Nephron progenitor cell (in vitro differentiated cells): ENCODE measurements at places on chromosomes 16 and 17.

GRCh38 chr17:27919079-27919478, 25.9 kb upstream of the LYRM9 start:
- no peak overlapping the region for H3K27ac ChIP-seq
- DNase-seq = no peak
- no peak overlapping the region for H3K4me3 ChIP-seq
- H3K4me1 ChIP-seq = no peaks in the 10 kb centered on the region
- H3K27me3 ChIP-seq = peaks cover 50% of the 10 kb centered on the region
- H3K36me3 ChIP-seq = no peaks in the 10 kb centered on the region

GRCh38 chr16:88423448-88423850, 29.6 kb upstream of the ZFPM1 start:
- no peak for DNase-seq
- no peak overlapping the region for H3K4me3 ChIP-seq
- peaks cover 15% of the 10 kb centered on the region for H3K4me1 ChIP-seq

DNA sequence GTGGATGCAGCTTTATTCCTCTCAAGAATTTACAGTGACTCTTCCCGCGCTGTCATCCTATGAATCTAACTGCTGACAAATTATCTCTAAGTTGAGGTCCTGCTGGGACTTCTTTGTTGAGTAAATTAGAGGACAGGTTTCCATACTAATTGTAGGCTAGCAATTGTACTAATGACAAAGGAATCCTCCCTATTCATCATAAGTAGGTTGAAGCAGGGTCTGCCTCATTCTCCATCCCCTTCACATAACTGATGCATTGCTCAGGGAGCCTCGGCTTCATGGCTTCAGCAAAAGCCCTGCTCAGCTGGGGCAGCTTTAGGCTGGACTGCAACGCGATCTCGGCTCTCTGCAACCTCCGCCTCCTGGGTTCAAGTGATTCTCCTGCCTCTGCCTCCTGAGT, 83.1 kb upstream of the IRX6 start:
- no peaks in the 10 kb centered on the region for H3K36me3 ChIP-seq
- DNase-seq = no peak
- peaks cover 75% of the 10 kb centered on the region for H3K27me3 ChIP-seq
- peaks cover 6% of the 10 kb centered on the region for H3K4me1 ChIP-seq
- no peak overlapping the region for H3K4me3 ChIP-seq
- no peak overlapping the region for H3K27ac ChIP-seq

DNA sequence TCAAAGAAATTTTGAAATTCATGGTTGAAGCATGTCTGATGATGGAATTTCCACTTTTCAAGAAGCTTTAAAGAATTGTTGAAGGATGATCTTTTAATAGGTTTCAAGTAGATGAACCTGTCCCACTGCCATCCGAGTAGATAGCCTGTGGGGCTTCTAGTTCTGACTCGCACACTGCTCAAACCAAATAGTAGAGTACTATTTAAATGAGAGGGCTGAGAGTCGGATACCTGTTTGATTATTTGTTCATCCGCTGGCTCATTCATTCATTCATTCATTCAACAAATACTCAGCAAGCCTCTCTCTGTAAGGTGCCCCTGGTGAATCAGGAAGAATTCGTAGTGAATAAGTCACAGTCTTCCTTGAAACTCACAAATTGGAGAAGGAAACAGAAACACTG, 108.2 kb upstream of the IRX5 start:
- H3K27me3 ChIP-seq = peaks cover 9% of the 10 kb centered on the region
- no peak overlapping the region for H3K4me3 ChIP-seq
- DNase-seq = no peak
- no peaks in the 10 kb centered on the region for H3K36me3 ChIP-seq

- H3K4me3 ChIP-seq = no peak overlapping the region
- H3K4me1 ChIP-seq = peaks cover 31% of the 10 kb centered on the region
- no peak overlapping the region for H3K27ac ChIP-seq
- DNase-seq = no peak
These were observed 37.5 kb downstream of the CREBBP start for GRCh38 chr16:3842994-3843393.

GRCh38 chr16:28859326-28859725, 4.3 kb upstream of the SH2B1 start:
- peaks cover 4% of the 10 kb centered on the region for H3K36me3 ChIP-seq
- DNase-seq = no peak
- H3K4me1 ChIP-seq = peaks cover 10% of the 10 kb centered on the region
- H3K4me3 ChIP-seq = no peak overlapping the region
- peaks cover 4% of the 10 kb centered on the region for H3K27me3 ChIP-seq
- H3K27ac ChIP-seq = peak overlapping the region; percentile 36

DNA sequence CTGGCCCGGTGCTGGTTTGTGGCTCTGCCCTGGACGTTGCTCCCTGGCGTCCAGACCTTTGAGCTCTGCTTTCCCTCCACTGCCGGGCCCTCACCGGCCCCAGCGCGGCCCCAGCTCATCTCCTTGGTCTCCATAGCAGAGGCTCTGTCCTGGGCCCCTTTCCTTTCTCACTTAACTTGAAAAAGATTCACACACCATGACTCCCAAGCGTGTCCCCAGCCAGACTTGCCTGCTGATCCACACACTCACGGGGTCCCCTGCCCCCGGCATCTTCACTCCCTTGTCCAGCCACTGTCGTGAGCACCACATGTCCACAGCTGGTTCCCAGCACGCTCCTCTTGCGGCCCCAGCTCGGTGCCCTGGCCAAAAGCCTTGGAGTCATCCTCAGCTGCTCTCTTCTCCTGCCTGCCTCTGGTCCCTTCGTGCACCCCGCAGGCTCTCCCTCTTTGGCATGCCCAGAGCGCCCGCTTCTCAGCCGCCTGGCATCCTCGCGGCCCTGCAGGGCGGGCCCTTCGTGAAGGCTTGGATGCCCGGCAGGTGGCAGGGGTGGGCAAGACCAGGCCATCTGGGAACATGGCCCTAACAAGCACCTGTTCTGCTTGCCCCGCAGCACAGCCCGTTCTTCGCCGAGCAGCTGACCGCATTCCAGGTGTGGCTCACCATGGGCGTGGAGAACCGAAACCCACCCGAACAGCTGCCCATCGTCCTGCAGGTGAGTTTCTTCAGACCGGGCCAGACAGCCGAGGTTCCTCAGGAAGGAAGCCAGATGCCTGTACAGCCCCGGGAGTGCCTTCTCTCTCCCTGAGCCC, 145.6 kb upstream of the CHMP6 start:
- peaks cover 39% of the 10 kb centered on the region for H3K4me1 ChIP-seq
- H3K36me3 ChIP-seq = peaks cover 40% of the 10 kb centered on the region
- H3K4me3 ChIP-seq = peak overlapping the region; percentile 54
- DNase-seq = no peak
- peaks cover 6% of the 10 kb centered on the region for H3K27me3 ChIP-seq

- H3K27ac ChIP-seq = peak overlapping the region; percentile 75
- H3K36me3 ChIP-seq = peaks cover 53% of the 10 kb centered on the region
- H3K27me3 ChIP-seq = no peaks in the 10 kb centered on the region
These were observed 162.0 kb downstream of the AATF start for GRCh38 chr17:37110746-37111145.

DNA sequence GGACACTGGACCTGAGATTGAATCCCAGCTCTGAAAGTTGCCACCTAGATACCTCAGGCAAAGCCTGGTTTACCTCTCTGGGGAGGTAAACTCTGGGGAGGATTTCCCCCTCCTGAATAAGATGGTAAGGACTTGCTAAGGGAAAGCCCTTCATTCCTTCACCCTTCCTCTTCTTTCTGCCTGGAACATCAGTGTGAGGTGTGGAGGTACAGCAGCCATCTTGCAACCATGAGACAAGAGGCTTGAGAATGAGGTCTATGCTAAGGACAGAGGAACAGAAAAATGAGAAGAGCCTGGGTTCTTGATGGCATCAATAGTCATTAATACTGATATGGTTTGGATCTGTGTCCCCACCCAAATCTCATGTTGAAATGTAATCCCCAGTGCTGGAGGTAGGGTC, 23.7 kb upstream of the ADCY9 start:
- peaks cover 5% of the 10 kb centered on the region for H3K4me1 ChIP-seq
- peaks cover 19% of the 10 kb centered on the region for H3K27me3 ChIP-seq
- no peak overlapping the region for H3K4me3 ChIP-seq
- no peak for DNase-seq
- H3K36me3 ChIP-seq = peaks cover 4% of the 10 kb centered on the region

GRCh38 chr16:11473728-11474127, 113.0 kb downstream of the LITAF start:
- no peak overlapping the region for H3K27ac ChIP-seq
- no peak for DNase-seq
- peaks cover 11% of the 10 kb centered on the region for H3K27me3 ChIP-seq
- H3K36me3 ChIP-seq = no peaks in the 10 kb centered on the region

GRCh38 chr17:67433248-67433924, 56.3 kb downstream of the PITPNC1 start:
- peaks cover 6% of the 10 kb centered on the region for H3K4me1 ChIP-seq
- H3K4me3 ChIP-seq = no peak overlapping the region
- H3K36me3 ChIP-seq = no peaks in the 10 kb centered on the region
- no peak for DNase-seq

- peak; percentile 48 for DNase-seq
- no peak overlapping the region for H3K27ac ChIP-seq
- H3K36me3 ChIP-seq = no peaks in the 10 kb centered on the region
- H3K4me3 ChIP-seq = no peak overlapping the region
These were observed 15.0 kb upstream of the SCIMP start for GRCh38 chr17:5249615-5250014.

DNA sequence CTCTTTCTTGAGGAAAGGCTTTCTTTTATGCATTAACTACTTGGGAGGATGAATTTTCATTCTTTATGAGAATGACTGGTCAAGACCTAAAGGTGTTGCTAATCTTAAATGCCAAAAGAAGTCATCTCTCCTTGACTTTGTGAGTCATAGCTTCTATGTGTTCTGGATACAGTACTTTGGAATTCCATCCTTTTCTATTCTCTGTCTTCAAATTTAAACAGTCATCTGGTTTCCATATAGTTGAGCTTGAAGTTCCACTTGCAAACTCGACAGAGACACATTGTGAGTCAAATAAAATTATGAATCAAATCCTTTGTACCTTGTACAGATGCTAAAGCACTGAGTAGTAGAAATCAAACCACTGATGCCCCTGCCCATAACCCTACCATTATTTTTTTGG, 271.9 kb upstream of the PMFBP1 start:
- H3K4me3 ChIP-seq = no peak overlapping the region
- H3K27me3 ChIP-seq = no peaks in the 10 kb centered on the region
- no peak overlapping the region for H3K27ac ChIP-seq

DNA sequence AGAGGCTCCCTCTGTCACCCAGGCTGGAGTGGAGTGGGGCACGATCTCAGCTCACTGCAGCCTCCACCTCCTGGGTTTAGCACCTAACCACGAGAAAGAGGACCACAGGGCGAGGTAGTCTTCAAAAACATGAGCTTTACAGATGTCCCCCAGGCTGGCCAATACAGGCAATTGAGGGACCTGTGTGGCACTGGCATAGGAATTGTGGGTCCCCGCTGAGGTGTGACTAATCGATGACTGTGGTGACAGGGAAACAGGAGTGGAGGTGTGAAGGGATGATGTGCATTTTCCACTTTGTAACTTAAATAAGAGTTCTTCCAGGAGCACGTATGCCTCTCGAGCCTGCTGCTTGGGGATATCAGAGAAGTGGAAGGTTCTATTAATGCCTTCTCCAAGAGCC, 12.6 kb upstream of the ARHGAP17 start:
- peaks cover 17% of the 10 kb centered on the region for H3K4me1 ChIP-seq
- no peaks in the 10 kb centered on the region for H3K36me3 ChIP-seq
- H3K27ac ChIP-seq = no peak overlapping the region
- DNase-seq = no peak
- peaks cover 22% of the 10 kb centered on the region for H3K27me3 ChIP-seq
- no peak overlapping the region for H3K4me3 ChIP-seq

DNA sequence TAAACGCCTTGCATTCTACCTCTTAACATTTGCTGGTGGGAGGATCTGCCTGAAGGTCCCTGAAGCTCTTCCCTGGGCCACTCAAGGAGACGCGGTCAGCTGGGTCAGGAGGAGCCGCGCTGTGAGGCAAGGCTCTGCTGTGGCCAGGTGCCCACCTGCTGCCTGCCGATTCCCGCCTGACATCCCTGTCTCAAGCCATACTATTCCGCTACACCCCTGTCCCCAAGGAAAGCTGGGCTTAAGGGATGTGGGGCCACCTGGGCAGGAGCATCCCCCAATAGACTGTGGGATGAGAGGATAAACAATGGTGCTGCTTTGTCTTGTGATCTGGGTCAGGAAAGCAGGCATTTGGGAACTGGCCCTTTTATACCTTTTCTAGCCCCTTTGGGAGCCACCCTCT, 5.1 kb downstream of the TPPP3 start:
- no peak for DNase-seq
- no peaks in the 10 kb centered on the region for H3K36me3 ChIP-seq
- H3K27ac ChIP-seq = no peak overlapping the region
- H3K4me1 ChIP-seq = peaks cover 53% of the 10 kb centered on the region
- H3K4me3 ChIP-seq = no peak overlapping the region

- peaks cover 17% of the 10 kb centered on the region for H3K36me3 ChIP-seq
- no peak for DNase-seq
- no peak overlapping the region for H3K4me3 ChIP-seq
- peak overlapping the region; percentile 15 for H3K27ac ChIP-seq
- H3K27me3 ChIP-seq = peaks cover 3% of the 10 kb centered on the region
These were observed 17.9 kb downstream of the GABARAPL2 start for GRCh38 chr16:75584108-75584507.

GRCh38 chr17:30199600-30199999, 35.9 kb downstream of the SLC6A4 start:
- H3K27ac ChIP-seq = no peak overlapping the region
- DNase-seq = no peak
- peaks cover 14% of the 10 kb centered on the region for H3K4me1 ChIP-seq
- no peaks in the 10 kb centered on the region for H3K36me3 ChIP-seq
- peaks cover 5% of the 10 kb centered on the region for H3K27me3 ChIP-seq

- H3K4me3 ChIP-seq = no peak overlapping the region
- H3K27ac ChIP-seq = no peak overlapping the region
- no peaks in the 10 kb centered on the region for H3K4me1 ChIP-seq
- no peak for DNase-seq
- H3K36me3 ChIP-seq = no peaks in the 10 kb centered on the region
These were observed 17.1 kb upstream of the VWA3A start for GRCh38 chr16:22075043-22075757.

GRCh38 chr17:73646409-73647300, 2.4 kb upstream of the SDK2 start:
- peak; percentile 57 for DNase-seq
- peak overlapping the region; percentile 82 for H3K4me3 ChIP-seq
- no peaks in the 10 kb centered on the region for H3K36me3 ChIP-seq
- peak overlapping the region; percentile 43 for H3K27ac ChIP-seq

DNA sequence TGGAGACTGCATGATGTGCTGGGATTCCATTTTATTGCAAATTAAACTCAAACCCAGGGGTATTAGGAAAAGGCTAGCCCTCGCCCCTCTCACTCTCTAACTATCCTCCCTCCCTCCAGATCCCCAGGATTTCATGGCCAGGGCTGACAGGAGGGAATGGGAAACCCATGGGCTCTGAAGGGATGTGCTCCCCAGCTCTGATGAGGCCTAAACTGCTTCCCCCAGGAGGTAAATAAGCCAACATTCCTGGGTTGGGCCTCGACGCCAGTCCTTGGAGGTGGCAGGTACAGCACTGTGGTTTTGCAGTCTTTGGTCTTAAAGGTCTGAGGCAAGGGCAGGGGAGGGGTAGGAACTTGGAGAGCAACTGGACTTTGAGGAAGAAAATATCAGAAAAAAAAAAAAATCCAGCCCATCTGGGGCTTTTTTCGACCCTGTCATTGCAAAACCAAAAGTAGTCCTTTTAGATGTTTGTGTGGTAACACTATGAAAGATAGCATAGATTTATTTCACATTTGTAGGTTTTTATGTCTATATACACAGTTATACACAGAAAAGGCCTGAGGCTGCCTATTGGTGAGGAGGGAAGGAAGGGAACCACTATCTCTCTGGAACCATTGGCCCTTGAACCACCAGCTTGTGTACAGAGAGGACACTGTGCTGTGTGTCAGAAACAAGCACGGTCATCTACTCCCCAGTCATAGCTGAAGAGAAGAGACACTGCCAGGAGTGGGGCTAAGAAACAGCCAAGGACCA, 12.0 kb downstream of the C17orf113 start:
- no peak overlapping the region for H3K27ac ChIP-seq
- no peak overlapping the region for H3K4me3 ChIP-seq
- no peak for DNase-seq
- peaks cover 23% of the 10 kb centered on the region for H3K4me1 ChIP-seq
